ENCODE measurements at places on chromosomes 7 and 10. TPM values are rescaled to one million over a fixed set of nuclear protein-coding genes. Genes with fewer than 3 reads are reported as not detected.

- H3K4me1 ChIP-seq: peaks cover 26% of the 10 kb centered on the region
- H3K27ac ChIP-seq: no peak overlapping the region
- peaks cover 3% of the 10 kb centered on the region for H3K36me3 ChIP-seq
- no peak for DNase-seq
- H3K4me3 ChIP-seq: no peak overlapping the region
Measured at GRCh38 chr10:28687683-28688001, 10.3 kb downstream of the BAMBI start.

- H3K4me3 ChIP-seq: peak overlapping the region; percentile 54
- H3K36me3 ChIP-seq: peaks cover 11% of the 10 kb centered on the region
- peaks cover 20% of the 10 kb centered on the region for H3K4me1 ChIP-seq
- no peak for DNase-seq
- H3K27ac ChIP-seq: no peak overlapping the region
Measured at GRCh38 chr10:31804352-31804810, 124.2 kb downstream of the ARHGAP12 start.

- no peak for DNase-seq
- peaks cover 10% of the 10 kb centered on the region for H3K36me3 ChIP-seq
- peak overlapping the region; percentile 0 for H3K4me3 ChIP-seq
- H3K4me1 ChIP-seq: peaks cover 62% of the 10 kb centered on the region
Measured at GRCh38 chr10:62076891-62077290, 175.4 kb downstream of the ARID5B start.

DNA sequence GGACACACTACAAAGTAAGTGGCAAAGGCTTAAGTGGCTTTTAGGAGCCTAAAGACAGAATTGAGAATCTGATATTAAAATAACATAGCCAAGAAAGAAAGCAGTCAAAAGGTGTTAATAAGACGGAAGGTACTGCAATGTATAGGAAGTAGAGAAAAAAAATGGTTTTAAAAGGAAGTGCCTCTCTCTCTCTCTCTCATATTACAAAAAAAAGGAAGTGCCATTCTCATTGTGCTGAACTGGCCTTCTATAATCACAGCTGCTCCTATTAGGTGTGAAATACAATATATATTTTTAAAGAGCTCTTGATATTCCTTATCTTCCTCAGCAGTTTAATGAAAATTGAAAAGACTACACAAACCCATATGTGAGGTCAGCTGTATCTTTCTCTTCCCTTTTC is 199.4 kb upstream of the NPVF start:
- no peak overlapping the region for H3K4me3 ChIP-seq
- DNase-seq: no peak
- no peak overlapping the region for H3K27ac ChIP-seq

GRCh38 chr10:78804411-78805032 is 264.2 kb upstream of the ZMIZ1 start:
- no peak for DNase-seq
- H3K27me3 ChIP-seq: no peaks in the 10 kb centered on the region
- H3K27ac ChIP-seq: peak overlapping the region; percentile 57
- H3K4me1 ChIP-seq: peaks cover 16% of the 10 kb centered on the region
- H3K4me3 ChIP-seq: no peak overlapping the region
- no peaks in the 10 kb centered on the region for H3K36me3 ChIP-seq

DNA sequence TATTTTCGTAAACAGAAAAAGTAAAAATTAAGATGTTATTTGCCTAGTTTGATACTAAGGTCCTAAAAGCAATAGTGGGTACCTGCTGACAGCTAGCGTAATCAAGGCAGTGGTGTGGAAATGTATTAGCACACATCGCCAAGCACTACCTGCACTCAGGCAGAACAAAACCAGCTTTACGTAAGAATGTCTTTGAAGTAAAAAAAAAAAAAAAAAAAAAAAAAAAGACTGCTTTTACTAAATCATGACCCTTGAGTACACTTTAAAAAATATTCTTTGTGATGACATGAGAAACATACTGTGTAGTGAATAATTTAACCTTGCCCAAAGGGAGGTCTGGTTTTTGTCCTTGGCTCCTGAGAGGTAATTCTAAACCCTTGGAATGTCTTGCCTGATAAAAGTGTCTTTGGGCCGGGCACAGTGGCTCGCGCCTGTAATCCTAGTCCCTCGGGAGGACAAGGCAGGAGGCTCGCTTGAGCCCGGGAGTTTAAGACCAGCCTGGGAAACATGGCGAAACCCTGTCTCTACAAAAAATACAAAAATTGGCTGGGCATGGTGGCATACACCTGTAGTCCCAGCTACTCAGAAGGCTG is 12.7 kb downstream of the XRCC2 start:
- peaks cover 23% of the 10 kb centered on the region for H3K36me3 ChIP-seq
- H3K27me3 ChIP-seq: no peaks in the 10 kb centered on the region
- peaks cover 4% of the 10 kb centered on the region for H3K4me1 ChIP-seq
- no peak for DNase-seq

DNA sequence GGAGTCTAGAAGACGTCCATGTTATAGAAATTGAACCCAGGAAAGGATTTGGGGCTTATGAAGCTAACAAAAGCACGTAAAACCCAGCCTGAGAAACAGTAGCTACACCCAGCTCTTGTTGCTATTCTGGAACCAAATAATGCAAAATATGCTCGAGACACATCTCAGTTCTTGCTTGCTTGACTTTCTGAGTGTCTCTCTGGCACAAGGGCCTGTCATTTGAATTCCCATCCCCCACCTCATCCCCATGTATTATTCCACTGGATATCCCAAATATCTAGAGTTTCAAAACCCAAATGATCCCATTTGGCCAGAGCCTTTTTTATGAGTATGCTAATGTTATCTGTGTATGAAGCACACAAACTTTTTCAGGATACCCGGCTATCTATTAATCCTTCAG is 48.2 kb upstream of the AGBL3 start:
- H3K27me3 ChIP-seq: no peaks in the 10 kb centered on the region
- H3K36me3 ChIP-seq: peaks cover 25% of the 10 kb centered on the region
- H3K4me3 ChIP-seq: no peak overlapping the region
- DNase-seq: no peak

DNA sequence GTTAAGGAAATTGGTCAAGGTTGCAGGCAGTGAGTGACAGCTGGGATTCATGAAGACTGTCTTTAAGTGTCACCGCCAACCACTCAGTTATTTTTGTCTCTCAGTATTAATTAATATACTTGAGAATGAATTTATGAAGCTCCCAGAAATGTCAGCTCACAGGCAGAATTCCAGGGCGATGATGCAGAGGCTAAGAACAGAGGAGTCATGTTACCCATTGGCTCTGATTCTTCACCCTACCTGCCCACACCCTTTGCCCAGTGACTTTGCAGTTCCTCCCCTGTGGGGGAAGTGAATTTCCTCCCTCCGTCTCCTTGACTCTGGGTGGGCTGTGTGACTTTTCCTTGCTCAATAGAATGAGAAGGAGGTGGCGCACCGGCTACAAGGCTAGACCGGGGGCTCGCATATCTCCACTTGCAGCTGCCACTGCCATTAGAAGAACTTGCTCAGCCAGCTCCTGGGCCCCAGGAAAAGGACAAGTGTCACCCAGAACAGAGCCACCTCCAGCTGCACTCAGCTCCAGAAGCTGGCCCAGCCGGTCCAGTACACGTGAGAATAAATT is 157.1 kb upstream of the PRKCQ start:
- H3K27ac ChIP-seq: no peak overlapping the region
- H3K4me1 ChIP-seq: peaks cover 10% of the 10 kb centered on the region
- H3K36me3 ChIP-seq: no peaks in the 10 kb centered on the region
- H3K27me3 ChIP-seq: peaks cover 23% of the 10 kb centered on the region
- no peak overlapping the region for H3K4me3 ChIP-seq

DNA sequence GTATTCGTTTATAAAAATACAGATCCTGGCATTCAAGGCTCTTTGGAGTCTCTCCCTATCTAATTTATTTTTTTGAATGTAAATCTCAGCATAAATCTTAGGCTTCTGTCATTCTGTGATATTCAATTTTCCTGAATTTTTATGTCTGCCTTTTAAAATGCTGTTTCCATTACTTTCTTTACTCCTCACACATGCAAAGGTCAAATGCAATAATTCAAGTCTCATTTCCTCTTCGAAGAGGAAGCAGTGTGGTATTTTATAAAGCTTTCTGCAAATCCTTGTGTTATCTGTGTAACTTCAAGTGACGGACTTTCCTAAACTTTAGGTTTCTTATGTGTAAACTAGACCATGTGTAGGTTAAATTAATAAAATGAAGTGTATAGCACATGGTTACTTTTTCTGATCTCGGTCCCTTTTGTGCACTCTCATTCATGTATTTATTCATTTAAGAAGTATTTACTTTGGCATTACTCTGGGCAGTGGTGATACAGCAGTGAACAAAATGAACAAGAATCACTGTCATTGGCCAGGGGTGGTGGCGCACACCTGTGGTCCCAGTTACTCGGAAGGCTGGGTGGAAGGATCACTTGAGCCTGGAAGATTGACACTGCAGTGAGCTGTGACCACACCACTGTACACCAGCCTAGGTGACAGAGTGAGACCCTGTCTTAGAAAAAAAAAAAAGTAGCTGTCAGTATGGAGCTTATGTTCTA is 332.2 kb downstream of the EXOC4 start:
- no peak overlapping the region for H3K27ac ChIP-seq
- no peak overlapping the region for H3K4me3 ChIP-seq
- DNase-seq: no peak
- H3K27me3 ChIP-seq: no peaks in the 10 kb centered on the region
- H3K36me3 ChIP-seq: peaks cover 2% of the 10 kb centered on the region

- DNase-seq: peak; percentile 65
- peaks cover 9% of the 10 kb centered on the region for H3K27me3 ChIP-seq
- H3K4me3 ChIP-seq: peak within 1 kb of the TSS; percentile 94
- peaks cover 76% of the 10 kb centered on the region for H3K4me1 ChIP-seq
Measured at GRCh38 chr7:151248346-151249033, at the start of gene SMARCD3. SMARCD3 (minus strand) TSS chr7:151248694; CDS start chr7:151248562, 132 bp downstream.

DNA sequence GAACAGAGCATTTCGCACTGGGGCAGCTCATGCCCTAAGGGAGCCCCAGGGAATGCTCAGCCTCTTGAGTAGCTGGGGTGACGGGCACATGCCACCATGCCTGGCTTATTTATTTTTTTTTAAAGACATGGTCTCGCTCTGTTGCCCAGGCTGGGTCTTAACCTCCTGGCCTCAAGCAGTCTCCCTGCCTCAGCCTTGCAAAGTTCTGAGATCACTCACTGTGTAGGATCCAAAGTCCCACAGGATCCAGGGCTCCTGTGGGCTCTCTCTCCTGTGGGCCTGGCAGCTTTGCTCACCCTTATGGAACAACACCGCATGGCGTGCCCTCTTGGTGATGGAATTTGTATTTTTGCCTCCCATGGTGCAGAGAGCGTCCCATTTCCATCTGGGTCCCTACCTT is 34.0 kb downstream of the TMEM120A start:
- no peaks in the 10 kb centered on the region for H3K27me3 ChIP-seq
- peaks cover 8% of the 10 kb centered on the region for H3K36me3 ChIP-seq
- no peak for DNase-seq
- H3K4me3 ChIP-seq: no peak overlapping the region
- no peak overlapping the region for H3K27ac ChIP-seq
- peaks cover 41% of the 10 kb centered on the region for H3K4me1 ChIP-seq

DNA sequence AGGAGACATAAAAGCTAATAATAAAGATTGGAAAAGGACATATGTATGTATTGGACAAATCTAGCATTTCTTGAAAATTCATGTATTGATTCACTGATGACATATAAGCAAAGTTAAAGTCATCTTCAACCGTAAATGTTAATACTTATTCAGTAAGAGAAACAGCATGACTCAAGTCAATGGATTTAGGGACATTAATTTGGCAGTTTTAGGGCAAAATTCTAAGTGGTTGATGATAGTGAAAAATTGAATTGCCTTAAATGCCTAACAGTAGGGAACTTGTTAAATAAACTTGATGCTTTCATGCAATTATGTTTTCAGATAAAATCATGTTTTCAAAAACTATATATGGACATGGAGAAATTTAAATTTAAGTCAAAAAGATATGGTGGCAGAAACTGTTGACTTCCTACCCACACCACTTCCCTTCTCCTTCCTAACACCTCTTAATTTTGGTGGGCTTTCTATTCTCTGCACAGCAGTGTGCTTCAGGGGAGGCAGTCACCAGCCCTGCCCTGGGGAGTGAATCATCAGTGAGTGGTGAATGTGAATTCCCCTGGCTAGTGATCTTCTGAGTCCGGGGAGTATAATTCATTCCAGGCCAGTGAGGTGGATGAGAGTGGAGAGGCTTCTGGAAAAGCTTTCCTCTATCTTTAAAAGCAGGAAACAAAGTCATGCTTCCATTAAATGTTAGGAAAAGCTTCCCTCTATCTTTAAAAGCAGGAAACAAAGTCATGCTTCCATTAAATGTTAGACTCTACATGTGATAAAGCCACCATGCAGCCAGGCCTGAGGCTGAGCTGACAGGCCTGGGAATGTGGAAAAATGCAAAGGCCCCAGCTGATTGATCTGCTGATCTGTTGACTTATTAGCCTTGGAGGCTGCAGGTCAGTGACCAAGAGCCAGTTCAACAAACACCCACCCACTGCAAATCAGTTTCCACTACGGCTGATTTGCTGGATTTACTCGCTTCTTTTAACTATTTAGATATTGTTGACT is 25.2 kb upstream of the ITGB1 start:
- H3K27me3 ChIP-seq: no peaks in the 10 kb centered on the region
- H3K4me1 ChIP-seq: peaks cover 58% of the 10 kb centered on the region
- DNase-seq: no peak
- H3K4me3 ChIP-seq: peak overlapping the region; percentile 49

GRCh38 chr10:31318382-31318853 is 598 bp upstream of the ZEB1 start:
- peaks cover 24% of the 10 kb centered on the region for H3K27me3 ChIP-seq
- peaks cover 48% of the 10 kb centered on the region for H3K4me1 ChIP-seq
- H3K4me3 ChIP-seq: peak overlapping the region; percentile 98
- no peaks in the 10 kb centered on the region for H3K36me3 ChIP-seq

- peaks cover 13% of the 10 kb centered on the region for H3K36me3 ChIP-seq
- no peak overlapping the region for H3K27ac ChIP-seq
- H3K4me3 ChIP-seq: peak overlapping the region; percentile 49
- no peaks in the 10 kb centered on the region for H3K4me1 ChIP-seq
- H3K27me3 ChIP-seq: no peaks in the 10 kb centered on the region
Measured at GRCh38 chr7:896346-897075, 20.2 kb downstream of the GET4 start.

DNA sequence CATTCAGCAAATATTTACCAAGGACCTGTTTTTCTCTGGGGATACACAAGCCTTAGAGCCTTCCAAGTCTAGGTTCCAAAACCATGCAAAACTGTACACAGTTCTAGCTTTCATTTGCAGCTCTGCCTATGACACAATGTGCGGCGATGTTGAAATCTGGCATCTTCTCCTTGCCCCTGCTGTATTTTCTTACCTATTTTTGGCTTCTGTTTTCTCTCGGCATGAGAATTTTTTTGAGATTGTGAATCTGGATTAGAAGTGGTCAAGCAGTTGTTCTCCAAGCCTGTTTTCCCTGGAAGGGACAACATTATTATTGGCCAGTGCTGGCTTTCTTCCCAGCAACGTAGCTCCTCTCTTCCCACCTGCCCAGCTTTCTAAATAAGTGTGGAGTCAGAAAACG is 176.3 kb downstream of the CREB5 start:
- H3K4me1 ChIP-seq: no peaks in the 10 kb centered on the region
- no peaks in the 10 kb centered on the region for H3K27me3 ChIP-seq
- H3K36me3 ChIP-seq: no peaks in the 10 kb centered on the region
- H3K27ac ChIP-seq: no peak overlapping the region
- DNase-seq: no peak

CALHM2 gene
- not detected for total RNA-seq

VDAC2 gene
- total RNA-seq: 202 TPM

Data from neural crest cell (in vitro differentiated cells).